ENCODE measurements at places on chromosomes 2 and 18.
A peak's percentile ranks its signal among the peaks of the same experiment; 100 is the strongest.

DNA sequence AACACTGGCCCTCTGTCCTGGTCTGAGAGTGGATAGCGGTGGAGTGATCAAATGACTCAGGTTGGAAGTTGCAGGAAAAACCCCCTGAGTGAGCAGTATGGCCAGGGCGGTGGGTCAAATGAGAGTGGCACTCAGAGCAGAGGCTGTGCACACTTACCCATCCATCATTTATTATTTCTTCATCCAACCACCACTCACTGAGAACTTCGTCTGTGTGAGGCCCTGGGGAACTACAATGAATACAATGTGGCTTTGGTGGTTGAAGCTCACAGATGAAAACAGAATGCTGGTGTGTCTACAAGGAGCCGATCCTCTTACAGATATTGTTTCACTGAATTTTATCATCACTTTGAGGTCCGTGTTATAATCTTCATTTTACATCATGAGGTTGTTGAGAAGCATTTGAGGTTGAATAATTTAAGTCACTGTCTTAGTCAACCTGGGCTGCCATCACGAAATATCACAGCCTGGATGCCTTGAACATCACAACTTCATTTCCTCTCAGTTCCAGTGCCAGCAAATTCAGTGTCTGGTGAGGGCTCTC, 73.4 kb upstream of the ID2 start:
- peaks cover 1% of the 10 kb centered on the region for H3K27me3 ChIP-seq
- peak overlapping the region; percentile 57 for H3K27ac ChIP-seq
- no peak overlapping the region for H3K4me3 ChIP-seq
- peaks cover 36% of the 10 kb centered on the region for H3K4me1 ChIP-seq

DNA sequence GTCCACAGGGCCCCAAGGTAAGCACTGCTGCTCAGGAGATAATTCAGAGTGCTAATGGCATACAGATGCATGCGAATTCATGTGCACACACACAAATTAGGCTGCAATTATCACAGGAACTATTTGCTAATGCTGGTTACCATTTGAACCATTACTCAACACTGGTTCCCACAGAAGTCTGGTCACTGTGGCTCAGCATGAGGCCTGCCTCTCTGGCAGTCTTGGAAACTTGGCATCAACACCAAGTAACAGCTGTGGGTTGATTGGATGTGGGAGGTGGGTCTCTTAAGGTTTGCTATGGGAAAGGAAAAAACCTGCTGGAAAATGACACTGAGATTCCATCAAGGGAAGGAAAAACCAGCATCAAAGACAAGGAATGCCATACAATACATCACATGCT, 105.0 kb downstream of the CELF4 start:
- H3K27ac ChIP-seq = no peak overlapping the region
- no peaks in the 10 kb centered on the region for H3K27me3 ChIP-seq
- H3K4me3 ChIP-seq = no peak overlapping the region
- H3K36me3 ChIP-seq = no peaks in the 10 kb centered on the region
- no peaks in the 10 kb centered on the region for H3K4me1 ChIP-seq

DNA sequence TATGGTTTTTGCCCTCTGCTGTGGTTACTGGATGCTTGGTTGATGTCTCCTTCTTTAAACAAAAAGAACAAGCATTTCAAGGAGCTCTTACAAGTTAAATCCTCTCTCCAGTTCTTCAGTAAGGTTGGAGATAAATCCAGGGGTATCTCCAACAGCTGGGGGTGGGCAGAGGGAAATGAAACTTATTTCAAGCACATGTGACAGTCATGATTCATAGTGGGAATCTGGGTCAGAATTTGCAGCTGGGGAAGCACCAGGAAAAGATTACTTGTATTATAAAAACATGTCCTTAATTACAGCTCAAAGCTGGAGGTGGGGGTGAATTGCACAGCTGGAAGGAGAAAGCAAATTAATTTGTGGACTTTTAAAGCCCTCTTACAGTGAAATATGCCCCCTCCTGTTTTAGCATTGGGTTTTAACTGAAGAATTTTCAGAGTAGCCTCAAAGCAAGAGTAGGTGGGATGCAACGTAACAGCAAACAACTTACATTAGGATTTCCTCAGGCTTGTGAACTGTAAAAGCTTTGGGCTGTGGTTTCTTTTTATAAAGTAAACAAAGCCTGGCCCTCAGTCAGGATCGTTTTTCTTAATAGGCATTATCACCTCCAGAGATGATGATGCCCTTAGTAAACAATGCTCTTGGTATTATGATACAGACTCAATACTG, 596.4 kb downstream of the NYAP2 start:
- no peak overlapping the region for H3K27ac ChIP-seq
- no peak for DNase-seq
- no peaks in the 10 kb centered on the region for H3K36me3 ChIP-seq

DNA sequence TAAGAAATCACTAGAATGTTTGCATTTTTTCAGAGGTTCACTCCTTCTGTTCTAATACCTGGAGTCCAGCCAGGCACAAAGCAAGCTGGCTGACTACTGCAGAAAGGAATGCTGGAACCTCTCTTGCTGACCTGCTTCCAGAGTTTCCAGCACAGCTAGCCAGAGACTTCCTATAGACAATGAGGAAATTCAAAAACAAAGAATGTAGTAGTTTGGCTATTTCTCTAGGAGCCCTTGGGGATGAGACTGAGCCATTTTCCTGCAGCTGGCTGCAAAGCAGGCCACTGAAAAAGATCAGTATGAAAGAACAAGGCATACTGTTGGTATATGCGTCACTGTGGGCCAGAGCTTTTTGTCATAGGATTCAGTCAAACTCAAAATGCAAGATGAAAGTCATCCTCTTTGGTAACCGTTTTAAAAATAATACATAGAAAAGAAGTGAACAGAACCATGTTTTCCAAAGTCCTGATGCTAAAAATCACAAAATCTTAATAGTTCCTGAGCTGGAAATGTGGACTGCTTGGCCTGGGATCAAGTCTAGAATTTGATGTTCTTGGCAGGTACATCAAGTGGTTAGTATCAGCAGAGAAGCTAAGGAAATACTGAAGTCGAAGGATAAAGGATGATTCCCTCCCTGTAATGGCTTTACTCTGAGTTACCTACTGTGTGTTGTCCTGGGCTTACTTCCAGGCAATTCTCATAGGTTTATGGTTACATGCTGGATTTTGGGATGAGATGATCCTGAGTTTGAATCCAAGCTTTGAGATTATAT, 9.0 kb upstream of the DSEL start:
- no peaks in the 10 kb centered on the region for H3K27me3 ChIP-seq
- no peak overlapping the region for H3K27ac ChIP-seq
- H3K4me3 ChIP-seq = no peak overlapping the region
- H3K4me1 ChIP-seq = no peaks in the 10 kb centered on the region
- DNase-seq = no peak

DNA sequence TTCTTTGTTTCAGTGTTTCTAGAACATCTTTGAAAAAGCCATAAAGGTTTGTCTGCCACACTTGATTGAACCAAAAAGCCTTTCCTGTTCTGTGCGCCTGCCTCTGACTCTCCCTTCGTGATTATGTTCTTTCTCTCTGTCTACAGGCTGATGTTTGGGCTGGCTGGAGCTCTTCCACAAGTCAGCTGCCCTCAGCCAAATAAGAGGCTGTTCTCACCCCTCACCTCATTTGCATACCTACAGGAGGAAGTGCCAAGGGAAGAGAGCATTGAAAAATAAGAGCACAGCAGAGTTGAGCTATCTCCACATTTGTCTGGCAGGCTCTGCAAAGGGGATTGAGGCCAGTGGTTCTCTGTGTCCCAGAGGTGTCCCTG, 15.8 kb downstream of the INPP5D start:
- peaks cover 27% of the 10 kb centered on the region for H3K4me1 ChIP-seq
- H3K36me3 ChIP-seq = peaks cover 34% of the 10 kb centered on the region
- H3K27ac ChIP-seq = no peak overlapping the region
- no peak overlapping the region for H3K4me3 ChIP-seq
- no peaks in the 10 kb centered on the region for H3K27me3 ChIP-seq

DNA sequence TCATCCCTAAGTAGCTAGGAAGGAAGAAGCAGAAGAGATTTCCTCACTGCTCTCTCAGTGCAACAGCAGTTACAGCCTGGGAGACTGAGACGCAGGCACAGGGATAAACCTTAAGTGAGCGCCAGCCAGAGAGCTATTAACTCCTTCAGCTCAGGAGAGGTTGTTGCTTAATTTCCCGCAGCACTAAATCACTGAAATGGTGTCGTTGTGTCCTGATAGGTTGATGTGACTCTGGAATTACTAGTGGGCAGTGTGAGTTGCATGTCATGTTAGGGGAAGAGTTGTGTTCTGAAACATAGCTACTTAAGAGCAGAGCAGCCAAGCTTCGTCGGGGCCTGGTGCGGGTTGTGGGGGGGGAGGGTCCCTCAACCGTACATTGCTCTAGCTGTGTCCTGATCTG, 225.8 kb downstream of the NAPG start:
- H3K27ac ChIP-seq = no peak overlapping the region
- no peak overlapping the region for H3K4me3 ChIP-seq
- no peaks in the 10 kb centered on the region for H3K27me3 ChIP-seq
- no peak for DNase-seq

- H3K36me3 ChIP-seq = no peaks in the 10 kb centered on the region
- no peak overlapping the region for H3K4me3 ChIP-seq
- H3K27ac ChIP-seq = no peak overlapping the region
- no peak for DNase-seq
- H3K4me1 ChIP-seq = peaks cover 10% of the 10 kb centered on the region
Observed at GRCh38 chr2:105315314-105315713, 14.2 kb downstream of the TGFBRAP1 start.

- peaks cover 50% of the 10 kb centered on the region for H3K36me3 ChIP-seq
- H3K4me3 ChIP-seq = no peak overlapping the region
- no peak overlapping the region for H3K27ac ChIP-seq
Observed at GRCh38 chr2:206164261-206164862, 4.7 kb downstream of the EEF1B2 start.

DNA sequence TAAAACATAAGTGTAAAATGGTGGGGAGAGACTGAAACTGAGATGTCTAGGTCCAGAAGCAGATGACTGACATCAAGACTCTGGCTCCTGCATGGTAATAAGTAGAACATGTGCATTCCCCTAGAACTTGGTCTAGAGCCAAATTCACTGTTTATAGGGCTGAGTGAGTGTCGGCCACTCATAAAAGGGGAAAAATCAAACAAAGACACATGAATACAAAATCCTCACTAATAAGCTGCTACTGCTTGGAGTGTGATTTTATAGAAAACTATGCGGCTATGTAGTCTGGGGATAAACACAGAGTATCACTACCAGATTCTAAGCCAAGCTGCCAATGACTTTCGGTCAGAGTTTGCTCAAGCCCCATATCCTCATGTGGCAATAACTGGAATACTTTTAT, 1080.8 kb upstream of the DDX18 start:
- H3K4me1 ChIP-seq = no peaks in the 10 kb centered on the region
- no peak overlapping the region for H3K4me3 ChIP-seq
- no peak overlapping the region for H3K27ac ChIP-seq
- DNase-seq = no peak

DNA sequence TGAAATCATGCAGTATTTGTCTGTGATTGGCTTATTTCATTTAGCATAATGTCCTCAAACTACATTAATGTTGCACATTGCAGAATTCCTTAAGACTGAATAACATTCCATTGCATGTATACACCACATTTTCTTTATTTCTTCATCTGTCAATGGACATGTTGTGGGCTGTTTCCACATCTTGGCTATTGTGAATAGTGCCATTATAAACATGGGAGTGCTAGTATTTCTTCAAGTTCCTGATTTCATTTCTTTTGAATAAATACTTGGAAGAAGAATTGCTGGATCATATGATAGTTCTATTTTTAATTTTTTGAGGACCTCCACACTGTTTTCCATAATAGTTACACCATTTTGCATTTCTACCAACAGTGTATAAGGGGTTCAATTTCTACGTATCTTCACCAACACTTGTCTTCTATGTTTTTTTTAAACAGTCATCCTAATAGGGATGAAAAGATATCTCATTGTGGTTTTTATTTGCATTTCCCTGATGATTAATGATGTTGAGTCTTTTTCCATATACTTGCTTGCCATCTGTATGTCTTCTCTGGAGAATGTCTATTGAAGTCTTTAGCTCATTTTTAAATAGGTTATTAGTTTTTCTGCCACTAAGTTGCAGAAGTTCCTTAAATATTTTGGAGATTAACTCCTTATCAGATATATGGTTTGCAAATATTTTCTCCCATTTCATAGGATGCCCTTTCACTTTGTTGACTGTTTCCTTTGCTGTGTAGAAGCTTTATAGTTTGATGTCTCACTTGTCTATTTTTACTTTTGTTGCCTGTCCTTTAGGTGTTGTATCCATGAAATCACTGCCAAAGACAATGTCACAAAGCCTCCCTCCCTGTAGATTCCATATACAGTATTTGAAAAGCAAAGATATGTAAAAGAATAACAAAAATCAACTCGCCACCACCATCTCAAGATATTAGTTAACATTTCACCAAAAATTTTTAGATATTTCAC, 14.6 kb downstream of the FBXO11 start:
- DNase-seq = no peak
- H3K4me3 ChIP-seq = no peak overlapping the region
- no peak overlapping the region for H3K27ac ChIP-seq
- peaks cover 18% of the 10 kb centered on the region for H3K36me3 ChIP-seq
- peaks cover 48% of the 10 kb centered on the region for H3K4me1 ChIP-seq

DNA sequence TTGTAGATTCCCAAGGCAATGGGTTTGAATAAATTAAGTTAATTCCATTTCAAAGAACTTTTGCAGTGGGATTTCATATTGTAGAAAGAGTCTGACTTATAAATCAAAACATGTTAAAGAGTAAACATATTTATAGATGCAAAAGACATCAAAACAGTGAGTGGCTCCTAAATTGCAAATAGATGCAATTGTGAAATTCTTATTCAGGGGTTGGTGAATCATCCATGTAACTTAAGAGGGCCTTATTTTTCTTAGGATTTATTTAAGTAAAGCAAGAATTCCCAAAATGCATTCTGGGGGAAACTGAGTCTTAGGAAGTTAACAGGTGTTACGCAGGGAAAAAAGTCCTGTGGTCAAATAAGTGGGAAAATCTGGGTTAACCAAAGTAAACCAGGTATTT, 11.3 kb downstream of the TANC1 start:
- H3K4me3 ChIP-seq = no peak overlapping the region
- H3K27me3 ChIP-seq = no peaks in the 10 kb centered on the region
- H3K4me1 ChIP-seq = no peaks in the 10 kb centered on the region
- no peaks in the 10 kb centered on the region for H3K36me3 ChIP-seq
- no peak for DNase-seq
- H3K27ac ChIP-seq = no peak overlapping the region

GRCh38 chr2:233996461-233996860, 54.0 kb upstream of the SPP2 start:
- H3K4me1 ChIP-seq = peaks cover 27% of the 10 kb centered on the region
- no peak overlapping the region for H3K27ac ChIP-seq
- peaks cover 2% of the 10 kb centered on the region for H3K36me3 ChIP-seq
- DNase-seq = no peak
- H3K27me3 ChIP-seq = peaks cover 19% of the 10 kb centered on the region

All from activated T-helper 1 cell treated with anti-CD3 and anti-CD28 coated beads, Interleukin-12 subunit alpha, Interleukin-12 subunit beta, Interleukin-2, Interleukin-4 antibody, amounts not matched to agents 30 ng/mL and 10 ng/mL and 1 ng/mL, durations not matched to agents 14 hours and 24 hours and 36 hours (primary cell).